ENCODE measurements at places on chromosomes 6 and 20.

GRCh38 chr6:87753131-87753685 lies 51.2 kb upstream of the AKIRIN2 start:
- no peak for DNase-seq

GRCh38 chr20:64265201-64265600 lies 9.7 kb downstream of the PCMTD2 start:
- DNase-seq, result no peak

DNA sequence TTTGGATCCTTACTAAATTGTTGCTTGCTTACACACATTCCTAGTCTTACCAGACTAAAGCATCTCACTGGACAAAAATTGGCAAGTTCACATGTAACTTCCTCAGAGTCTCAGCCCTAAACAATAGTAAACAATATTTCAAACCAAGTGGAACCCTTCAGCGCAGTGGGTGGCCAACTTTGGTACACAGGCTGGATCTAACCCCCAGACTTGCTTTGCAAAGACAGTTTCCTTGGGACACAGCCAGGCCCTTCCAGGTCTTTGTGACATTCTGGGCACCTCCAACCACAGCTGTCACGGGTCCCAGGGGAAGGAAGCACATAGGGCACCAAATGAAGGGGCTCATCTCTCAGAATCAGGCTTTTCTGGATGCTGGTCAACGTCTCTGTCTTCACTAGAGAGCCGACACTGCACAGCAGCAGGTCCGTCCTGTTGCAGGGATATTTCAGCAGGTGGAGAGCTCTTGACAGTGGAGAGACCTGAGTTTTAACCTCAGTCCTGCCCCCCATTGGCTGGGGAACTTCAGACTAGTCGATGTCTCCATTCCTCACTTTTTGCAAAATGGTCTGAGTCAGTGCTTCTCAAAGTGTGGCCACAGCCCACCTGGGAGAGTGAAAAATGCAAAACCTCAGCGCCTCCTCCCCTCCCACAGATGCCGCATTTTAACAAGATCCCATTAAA lies 91.4 kb downstream of the BFSP1 start:
- DNase-seq, result no peak

DNA sequence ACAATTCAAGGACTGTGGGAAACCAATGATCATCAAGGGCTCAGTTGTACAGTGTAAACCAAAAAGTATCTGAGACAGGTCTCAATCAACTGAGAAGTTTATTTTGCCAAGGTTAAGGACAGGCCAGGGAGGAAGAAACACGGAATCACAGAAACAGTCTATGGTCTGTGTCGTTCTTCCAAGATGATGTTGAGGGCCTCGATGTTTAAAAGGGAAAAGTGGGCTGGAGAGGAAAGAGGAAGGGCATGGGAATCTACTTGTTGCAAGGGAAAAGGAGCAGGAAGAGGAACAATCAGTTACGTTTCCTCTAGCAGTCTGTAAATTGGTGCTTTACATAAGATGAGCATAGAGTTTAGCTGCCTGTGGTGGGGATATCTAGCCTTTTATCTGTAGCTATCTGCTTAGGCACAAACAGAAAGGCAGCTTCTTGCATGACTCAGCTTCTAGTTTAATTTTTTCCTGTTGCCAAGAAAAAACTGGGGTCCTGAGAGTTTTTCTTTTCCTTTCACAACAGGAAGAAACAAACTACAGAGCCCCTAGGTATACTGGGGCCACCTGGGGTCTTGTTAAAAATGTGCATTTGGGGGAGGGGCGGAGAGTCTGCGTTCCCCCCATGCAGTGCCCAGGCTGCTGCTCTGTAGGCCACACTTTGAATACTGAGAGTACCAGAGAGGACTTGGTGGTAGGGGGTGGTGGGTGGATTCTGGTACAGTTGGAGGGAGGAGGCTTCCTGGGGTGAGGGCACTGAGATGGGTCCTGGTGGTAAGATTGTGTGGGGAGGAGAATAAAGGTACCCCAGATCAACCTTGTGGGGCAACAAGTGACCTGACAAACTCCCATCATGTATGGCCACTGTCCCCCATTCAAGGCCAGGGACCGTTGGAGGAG lies 35.3 kb upstream of the EZR start:
- peak; percentile 76 for DNase-seq

DNA sequence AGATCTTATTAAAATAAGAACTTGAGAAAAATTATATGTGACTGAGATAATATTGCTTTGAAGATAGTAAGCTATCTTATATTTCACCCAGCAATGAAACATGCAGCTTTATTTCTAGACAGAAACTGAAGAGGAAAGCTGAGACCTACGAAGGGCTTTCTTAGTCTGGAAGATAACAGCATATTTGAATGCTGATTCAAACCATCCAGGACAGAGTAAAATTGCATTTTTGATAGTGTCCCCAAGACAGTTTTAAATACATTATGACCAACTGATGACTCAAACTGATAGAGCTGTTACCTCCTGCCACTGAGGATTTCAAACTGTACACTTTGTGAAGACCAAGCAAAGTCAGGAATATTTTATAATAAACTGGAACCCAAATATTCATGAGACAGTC lies 409.6 kb downstream of the GRIK2 start:
- no peak for DNase-seq

- no peak for DNase-seq
Measured at GRCh38 chr6:26342106-26343004, 22.6 kb upstream of the BTN3A2 start.

DNA sequence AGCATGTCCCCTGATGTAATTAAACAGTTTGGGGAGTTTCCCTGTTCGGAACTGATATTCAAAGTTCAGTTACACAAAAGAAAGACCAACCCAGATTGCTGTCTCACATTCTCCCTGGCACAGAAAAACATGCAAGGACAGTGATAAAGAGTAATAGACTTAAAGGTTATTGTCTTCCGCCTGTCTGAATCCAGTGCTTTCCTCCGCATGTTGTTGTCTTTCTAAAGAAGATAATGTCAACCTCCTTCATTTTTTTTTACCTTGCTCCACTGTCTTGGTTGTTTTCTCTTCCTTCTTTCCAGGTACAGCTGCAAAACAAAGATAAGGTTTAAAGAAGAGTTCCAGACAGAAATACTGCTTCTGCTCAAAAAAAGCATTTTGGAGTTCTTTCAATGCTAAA lies 284.5 kb downstream of the TRDN start:
- no peak for DNase-seq

DNA sequence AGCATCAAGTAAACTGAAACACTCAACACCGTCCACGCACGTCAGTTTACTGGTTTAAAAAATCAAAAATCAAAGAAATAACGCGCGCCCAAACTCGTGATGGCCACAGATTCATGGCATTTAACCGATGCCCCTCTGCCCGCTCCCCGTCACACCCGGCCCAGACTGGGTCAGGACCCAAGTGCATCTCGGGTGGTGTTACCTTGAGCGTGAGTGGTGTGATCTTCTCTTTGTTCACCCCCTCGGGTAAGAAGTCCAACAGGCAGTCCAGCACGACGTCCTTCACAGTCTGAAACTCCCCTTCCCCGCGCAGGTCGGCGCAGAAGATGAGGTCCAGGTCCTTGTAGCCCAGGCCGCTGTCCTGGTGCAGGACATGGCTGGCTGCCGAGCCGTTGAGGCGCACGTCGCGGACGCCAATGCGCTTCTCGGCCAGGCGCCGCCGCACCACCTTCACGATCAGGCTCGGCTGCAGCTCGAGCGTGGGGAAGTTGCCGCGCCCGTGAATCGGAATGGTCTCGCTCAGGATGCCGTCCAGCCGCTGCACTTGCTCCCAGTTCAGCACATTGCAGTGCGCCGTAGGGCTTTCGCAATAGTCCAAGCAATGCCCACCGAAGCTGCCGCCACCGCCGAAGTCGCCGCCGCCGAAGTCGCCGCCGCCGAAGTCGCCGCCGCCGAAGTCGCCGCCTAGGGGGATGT lies 945 bp downstream of the TENT5A start:
- DNase-seq, result no peak

GRCh38 chr20:50877232-50877743 lies 53.9 kb downstream of the ADNP start:
- DNase-seq, result no peak

- DNase-seq, result no peak
Measured at GRCh38 chr6:5562277-5562676, 301.0 kb downstream of the FARS2 start.

DNA sequence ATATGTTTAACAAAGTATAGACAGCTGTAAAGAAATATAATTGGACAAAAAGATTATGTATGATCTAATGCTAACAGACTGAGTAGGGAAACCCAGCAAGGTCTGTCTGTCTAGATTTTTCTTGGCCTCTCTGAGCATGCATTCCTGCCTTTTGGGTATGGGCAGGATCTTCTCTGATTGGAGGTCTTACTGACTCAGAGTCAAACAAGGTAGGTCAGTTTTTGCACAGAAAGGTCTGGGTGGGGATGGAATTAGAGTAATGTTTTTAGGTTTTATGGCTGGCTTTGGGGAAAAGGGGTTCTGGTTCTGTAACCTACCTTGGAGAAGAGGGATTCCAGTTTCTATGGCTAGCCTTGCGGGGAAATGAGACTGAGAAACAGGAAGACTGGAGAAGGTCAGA lies 65.5 kb downstream of the LIN28B start:
- no peak for DNase-seq

- no peak for DNase-seq
Measured at GRCh38 chr6:95593025-95593424, 15.7 kb downstream of the MANEA start.

GRCh38 chr6:51790946-51791345 lies 296.5 kb downstream of the PKHD1 start:
- no peak for DNase-seq

GRCh38 chr20:52766645-52767435 lies 205.3 kb upstream of the TSHZ2 start:
- no peak for DNase-seq

DNA sequence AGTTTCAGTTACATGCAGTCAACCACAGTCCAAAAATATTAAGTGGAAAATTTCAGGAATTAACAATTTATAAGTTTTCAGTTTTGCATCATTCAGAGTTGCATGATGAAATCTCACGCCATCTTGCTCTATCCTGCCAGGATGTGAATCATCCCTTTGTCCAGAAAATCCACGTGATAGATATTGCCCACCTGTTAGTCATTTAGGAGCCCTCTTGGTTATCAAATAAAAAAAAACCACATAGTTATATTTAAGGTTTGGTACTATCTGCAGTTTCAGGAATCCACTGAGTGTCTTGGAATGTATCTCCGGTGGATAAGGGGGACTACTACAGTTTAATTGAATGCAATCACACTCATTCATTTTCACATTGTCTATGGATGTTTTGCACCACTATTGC lies 1249.0 kb upstream of the CITED2 start:
- no peak for DNase-seq

- no peak for DNase-seq
Measured at GRCh38 chr6:98787435-98787834, 46.9 kb upstream of the POU3F2 start.

- DNase-seq, result no peak
Measured at GRCh38 chr6:139337830-139338229, 36.6 kb downstream of the CITED2 start.

DNA sequence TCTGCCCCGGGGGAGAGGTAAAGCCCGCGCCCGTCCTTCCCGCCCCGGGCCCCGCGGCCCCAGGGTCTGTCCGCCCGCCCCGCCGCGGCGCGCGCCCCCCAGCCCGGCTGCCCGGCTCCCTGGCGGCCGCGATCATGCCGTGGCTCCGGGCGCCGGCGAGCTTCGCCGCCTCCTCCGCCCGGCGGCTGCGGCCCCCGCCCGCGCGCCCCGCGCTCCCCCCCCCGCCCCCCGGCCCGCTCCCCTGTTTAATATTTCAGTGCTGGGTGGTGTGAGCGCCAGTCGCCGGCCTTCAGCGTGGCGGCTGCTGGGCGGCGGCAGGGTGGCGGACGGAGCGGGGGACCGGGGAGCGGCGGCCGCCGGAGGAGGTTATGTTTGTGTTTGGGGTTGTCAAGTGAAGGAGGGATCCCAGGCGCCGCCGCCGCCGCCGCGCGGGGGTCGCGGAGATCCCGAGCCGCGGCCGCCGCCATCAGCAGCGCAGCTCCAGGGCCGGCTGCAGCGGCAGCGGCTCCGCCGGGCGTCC lies at the start of gene HIVEP1:
Gene HIVEP1 (plus strand): TSS at position 275 of the 520 bp plus-strand sequence. CDS start 3,317 bp downstream, outside the sequence.
- no peak for DNase-seq

- no peak for DNase-seq
Measured at GRCh38 chr20:9392892-9393857, 121.2 kb upstream of the LAMP5 start.

GRCh38 chr6:140380427-140381218 lies 1006.2 kb upstream of the CITED2 start:
- no peak for DNase-seq

GRCh38 chr6:87277123-87277522 lies 45.3 kb upstream of the SMIM8 start:
- peak; percentile 22 for DNase-seq

DNA sequence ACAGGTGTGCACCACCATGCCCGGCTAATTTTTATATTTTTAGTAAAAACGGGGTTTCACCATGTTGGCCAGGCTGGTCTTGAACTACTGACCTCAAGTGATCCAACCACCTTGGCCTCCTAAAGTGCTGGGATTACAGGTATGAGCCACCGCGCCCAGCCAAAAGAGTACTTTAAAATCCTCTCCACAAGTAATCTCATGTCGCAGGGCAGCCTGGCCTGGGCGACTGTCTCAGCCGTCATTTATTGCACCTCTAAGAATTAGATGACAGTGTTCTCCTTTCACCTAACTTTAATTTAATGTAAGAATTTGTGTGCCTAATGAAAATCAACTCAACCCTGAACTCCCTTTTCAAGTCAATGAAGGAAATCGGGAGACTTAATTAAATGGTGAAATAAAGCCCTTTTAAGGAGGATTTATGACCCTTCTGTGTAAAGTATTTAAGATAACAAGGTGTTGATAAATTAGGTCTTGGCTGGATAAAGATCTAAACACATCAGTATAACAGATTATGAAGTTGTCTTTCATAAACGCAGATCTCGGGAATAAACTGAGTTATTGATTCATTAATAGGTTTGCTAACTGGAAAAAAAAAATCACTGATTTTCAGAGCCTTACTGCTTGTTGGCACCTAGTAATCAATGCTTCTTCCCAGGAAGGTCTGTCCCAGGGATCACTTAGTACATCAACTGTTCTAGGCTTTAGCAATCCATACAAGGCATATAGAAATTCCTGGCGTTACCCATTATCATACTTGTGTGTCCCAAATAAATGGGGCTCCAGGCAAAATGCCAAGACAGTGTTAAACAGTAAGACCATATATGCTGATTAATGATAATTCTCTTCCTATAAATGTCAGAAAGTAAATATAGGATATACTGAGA lies 209.3 kb downstream of the GMDS start:
- DNase-seq, result no peak

- no peak for DNase-seq
Measured at GRCh38 chr6:167930295-167930694, 67.2 kb upstream of the KIF25 start.

GRCh38 chr6:63804381-63804956 lies 168.9 kb downstream of the PHF3 start:
- no peak for DNase-seq

DNA sequence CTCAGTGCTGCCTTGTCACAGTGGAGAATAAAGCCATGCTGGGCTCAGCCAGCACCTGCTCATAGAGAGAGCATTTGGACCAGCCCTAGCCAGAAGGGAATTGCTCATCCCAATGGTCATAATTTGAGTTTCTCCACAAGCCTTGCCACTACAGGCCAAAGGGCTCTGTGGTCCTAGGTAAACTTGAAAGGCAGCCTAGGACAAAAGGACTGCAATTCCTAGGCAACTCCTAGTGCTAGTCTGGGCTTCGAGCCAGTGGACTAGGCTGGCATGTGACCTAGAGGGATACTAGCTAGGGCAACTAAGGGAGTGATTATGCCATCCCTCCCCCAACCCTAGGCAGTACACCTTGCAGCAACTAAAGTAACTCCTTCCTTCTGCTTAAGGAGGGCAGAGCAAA lies 516.2 kb downstream of the BCKDHB start:
- no peak for DNase-seq

Measured in Jurkat, Clone E6-1 (cell line).